ENCODE measurements at places on chromosomes 11 and 22. TPM values are rescaled to one million over a fixed set of nuclear protein-coding genes. Genes with fewer than 3 reads are reported as not detected.

DEUP1 gene
- total RNA-seq, result not detected

IL10RA gene
- 2.2 TPM for total RNA-seq

MS4A1 gene
- not detected for total RNA-seq

C11orf98 gene
- 258 TPM for total RNA-seq

MIOX gene
- 0.34 TPM for total RNA-seq

NOL12 gene
- total RNA-seq, result 60.5 TPM

IGSF9B gene
- total RNA-seq, result 7.0 TPM

CCDC87 gene
- 0.11 TPM for total RNA-seq

MYBPC3 gene
- not detected for total RNA-seq

DBX1 gene
- total RNA-seq, result not detected

CCDC81 gene
- total RNA-seq, result 0.40 TPM

C1QTNF4 gene
- not detected for total RNA-seq

OR5A1 gene
- not detected for total RNA-seq

CCDC15 gene
- total RNA-seq, result 6.6 TPM

FAM83F gene
- under 0.01 TPM for total RNA-seq

TMEM45B gene
- total RNA-seq, result not detected

CASP4 gene
- 60.9 TPM for total RNA-seq

IGLL1 gene
- not detected for total RNA-seq

TECTA gene
- total RNA-seq, result 0.32 TPM

OR51B5 gene
- 23.2 TPM for total RNA-seq

SPA17 gene
- total RNA-seq, result 14.1 TPM

TEX54 gene
- total RNA-seq, result not detected

GGTLC3 gene
- total RNA-seq, result not detected

EWSR1 gene
- 302 TPM for total RNA-seq

NXPE4 gene
- not detected for total RNA-seq

GLB1L2 gene
- total RNA-seq, result 17.7 TPM

SGSM1 gene
- not detected for total RNA-seq

ASPHD2 gene
- total RNA-seq, result 1.4 TPM

NUMA1 gene
- total RNA-seq, result 181 TPM

RIBC2 gene
- not detected for total RNA-seq

TBX10 gene
- not detected for total RNA-seq

GPR83 gene
- not detected for total RNA-seq

PLA2G3 gene
- total RNA-seq, result 0.34 TPM

CENATAC gene
- 43.6 TPM for total RNA-seq

SCGB2A2 gene
- not detected for total RNA-seq

IL18 gene
- 3.5 TPM for total RNA-seq

TEX12 gene
- not detected for total RNA-seq

INS gene
- total RNA-seq, result not detected

ARFGAP2 gene
- total RNA-seq, result 106 TPM

CNGA4 gene
- not detected for total RNA-seq

BATF2 gene
- 1.3 TPM for total RNA-seq

MRGPRX3 gene
- 0.15 TPM for total RNA-seq

OR52D1 gene
- not detected for total RNA-seq

TRIM51G gene
- total RNA-seq, result not detected

SLC22A9 gene
- not detected for total RNA-seq

SLC22A8 gene
- not detected for total RNA-seq

CDON gene
- 14.0 TPM for total RNA-seq

GSTT2 gene
- not detected for total RNA-seq

HPX gene
- 0.45 TPM for total RNA-seq

All from A375 (cell line).